Fibroblast of mammary gland (primary cell): ENCODE measurements at places on chromosomes 11 and 22.

- DNase-seq: peak; percentile 49
Measured at GRCh38 chr11:79170321-79170720, 270.5 kb downstream of the TENM4 start.

GRCh38 chr11:22539821-22540256 lies 85.8 kb downstream of the FANCF start:
- DNase-seq: peak; percentile 35

- no peak for DNase-seq
Measured at GRCh38 chr11:41307296-41308080, 152.0 kb downstream of the LRRC4C start.

GRCh38 chr11:92554688-92555087 lies 330.1 kb downstream of the FAT3 start:
- DNase-seq: no peak

GRCh38 chr11:12361682-12362081 lies 15.7 kb upstream of the PARVA start:
- no peak for DNase-seq

GRCh38 chr11:35933320-35933871 lies 10.5 kb upstream of the LDLRAD3 start:
- DNase-seq: peak; percentile 30

- DNase-seq: peak; percentile 49
Measured at GRCh38 chr11:132072858-132073211, 702.4 kb downstream of the NTM start.

DNA sequence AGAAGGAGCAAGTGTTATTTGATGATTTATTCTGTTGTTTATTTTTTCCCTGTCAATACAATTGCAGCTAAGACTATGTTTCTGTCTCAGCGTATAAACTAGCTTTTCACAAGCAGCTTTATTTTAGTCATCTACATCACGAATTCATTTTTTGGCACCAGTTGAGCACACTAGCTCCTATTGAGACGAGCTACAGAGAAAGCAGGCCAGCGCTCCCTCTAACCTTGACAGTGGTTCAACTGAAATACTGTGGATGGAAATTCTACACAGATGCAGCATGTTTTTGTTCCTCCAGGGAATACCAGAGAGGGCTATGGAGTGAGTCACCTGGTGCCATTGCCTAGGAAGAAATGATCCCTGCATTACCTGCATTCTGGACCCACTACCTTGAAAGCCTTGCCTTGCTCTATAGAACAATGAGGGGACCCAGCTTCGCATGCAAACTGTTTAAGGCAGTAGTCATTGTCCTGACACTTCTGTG lies 108.2 kb upstream of the ARHGAP42 start:
- DNase-seq: peak; percentile 26

DNA sequence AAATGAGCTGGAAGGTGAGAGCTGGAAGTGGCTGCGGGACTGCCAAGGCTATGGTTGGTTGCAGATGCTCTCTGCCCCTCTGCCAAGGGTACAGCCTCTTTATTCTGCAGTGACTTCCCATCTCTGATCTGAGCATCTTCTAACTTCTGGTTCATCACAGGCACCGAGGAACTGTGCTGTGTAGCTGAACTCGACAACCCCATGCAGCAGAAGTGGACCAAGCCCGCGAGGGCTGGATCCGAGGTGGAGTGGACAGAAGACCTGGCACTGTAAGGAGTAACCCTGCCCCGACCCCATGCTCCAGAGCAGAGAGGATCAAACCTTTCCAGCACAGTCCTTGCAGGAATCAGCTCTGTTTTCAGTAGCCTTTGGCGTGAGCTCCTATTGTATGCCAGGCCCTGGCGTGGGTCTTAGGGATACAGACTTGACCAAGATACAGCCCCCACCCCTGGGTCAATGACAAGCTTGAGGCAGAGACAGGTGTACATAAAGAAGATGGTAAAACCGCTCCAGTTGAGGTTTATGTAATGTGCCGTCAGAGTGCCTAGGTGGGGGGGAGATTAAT lies 4.3 kb downstream of the C2CD2L start:
- no peak for DNase-seq

DNA sequence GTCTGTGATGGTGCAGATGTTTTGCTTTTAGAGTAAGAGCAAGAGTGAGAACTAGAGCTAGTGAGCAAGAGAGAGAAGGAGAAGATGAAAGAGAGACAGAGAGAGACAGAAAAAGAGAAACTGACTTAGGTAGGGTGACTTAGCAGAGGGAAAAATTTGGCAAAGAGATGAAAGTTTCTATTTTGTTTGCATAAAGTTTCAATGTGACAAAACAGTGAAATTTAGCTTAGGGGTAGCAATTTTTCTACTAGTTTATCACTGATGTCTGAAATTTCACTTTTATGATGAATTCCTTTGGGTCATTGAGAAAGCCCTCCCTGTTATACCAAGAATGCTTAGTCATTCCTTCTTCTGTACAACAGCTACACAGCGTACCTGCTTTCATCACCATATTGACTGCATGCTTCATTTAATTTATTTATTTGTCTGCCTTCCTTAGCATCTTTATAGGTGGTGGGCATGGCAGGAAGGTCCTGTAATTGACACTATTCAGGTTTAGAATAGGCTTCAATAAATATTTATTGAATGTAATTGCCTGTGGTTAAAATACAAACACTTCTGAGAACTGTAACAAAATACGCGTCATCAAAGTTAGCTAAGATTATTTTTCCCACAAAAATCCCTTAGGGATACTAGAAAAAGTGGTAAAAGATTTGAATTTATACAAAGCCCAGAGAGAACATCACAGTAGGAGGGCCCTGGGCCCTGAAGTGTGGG lies 19.9 kb upstream of the CTSC start:
- peak; percentile 70 for DNase-seq

DNA sequence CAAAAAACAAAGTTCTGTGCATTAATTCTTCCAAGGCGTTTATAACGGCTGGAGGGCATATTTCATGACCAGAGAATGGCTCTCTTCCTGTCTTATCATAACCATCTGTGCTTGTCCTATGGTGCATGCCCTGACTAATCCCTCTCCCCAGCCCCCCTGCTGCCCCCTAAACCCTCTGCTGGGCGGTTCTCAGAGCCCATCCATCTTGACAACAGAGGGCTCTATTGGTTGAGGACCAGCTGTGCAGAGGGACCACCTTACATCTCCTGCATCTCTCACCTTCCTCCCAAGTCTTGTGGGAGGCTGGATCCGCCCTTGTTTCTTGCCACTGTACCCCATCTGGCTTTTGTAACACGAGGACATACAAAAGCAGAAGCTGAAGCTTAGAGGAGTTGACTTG lies 282.1 kb downstream of the MIAT start:
- DNase-seq: no peak

DNA sequence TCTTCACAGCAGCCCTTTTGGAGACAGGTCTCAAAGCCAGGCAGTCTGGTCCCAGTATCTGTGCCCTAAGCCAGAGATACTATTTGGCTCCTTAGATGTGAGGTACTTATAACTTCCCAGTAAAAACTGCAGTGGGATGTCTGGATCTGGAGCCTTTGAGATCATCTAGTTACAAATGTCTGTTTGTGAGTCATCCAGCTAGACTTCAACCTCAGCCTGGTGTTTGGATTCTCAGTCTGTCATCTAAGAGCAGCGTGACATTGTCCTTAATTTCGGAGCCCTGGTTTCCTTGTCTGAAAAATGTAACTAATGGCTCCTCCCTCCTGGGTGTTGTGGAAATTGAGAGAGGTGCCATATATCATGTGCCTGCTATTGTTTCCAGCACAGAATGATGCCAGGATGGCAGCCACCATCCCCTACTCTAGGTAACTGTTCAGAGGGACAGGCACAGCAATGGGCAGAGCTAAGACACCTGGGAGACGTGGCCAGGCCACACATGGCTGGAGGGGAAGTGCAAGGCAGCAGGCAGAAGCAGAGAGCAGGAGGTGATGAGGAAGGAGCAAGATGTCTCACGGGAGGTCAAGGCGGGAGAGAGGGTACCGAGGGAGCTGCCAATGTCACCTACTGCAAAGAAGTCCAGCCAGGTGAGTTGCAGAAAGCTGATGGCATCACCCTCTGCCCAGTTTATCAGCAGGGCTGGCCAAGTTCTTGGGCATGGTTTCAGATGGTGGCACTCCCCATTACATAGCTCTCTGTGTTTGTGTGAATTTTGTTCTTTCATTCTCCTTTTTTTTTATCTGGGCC lies 20.6 kb upstream of the ST3GAL4 start:
- peak; percentile 62 for DNase-seq

DNA sequence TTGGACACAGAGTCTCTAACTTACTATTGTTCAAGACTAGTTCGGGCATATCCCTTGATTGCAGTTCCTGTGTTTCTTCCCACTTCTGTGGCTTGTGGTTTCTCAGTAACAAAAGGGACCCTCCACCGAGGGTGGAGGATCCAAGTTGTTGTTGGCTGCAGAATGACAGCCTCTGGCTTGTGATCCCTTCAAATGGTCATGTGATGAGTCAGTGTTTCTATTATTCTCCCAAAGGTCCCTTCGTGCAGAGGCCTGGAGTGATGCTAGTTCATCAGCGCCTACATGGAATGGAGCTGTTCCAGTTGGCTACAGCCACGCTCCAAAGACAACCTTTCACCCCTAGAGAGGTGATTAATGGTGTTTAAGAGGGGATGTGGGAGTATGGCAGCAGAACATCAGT lies 2.6 kb upstream of the VWCE start:
- DNase-seq: peak; percentile 99

- no peak for DNase-seq
Measured at GRCh38 chr22:49359076-49359475, 468.6 kb downstream of the BRD1 start.

- DNase-seq: no peak
Measured at GRCh38 chr22:42909363-42910058, 52.4 kb upstream of the ARFGAP3 start.
